ENCODE measurements at places on chromosomes 7 and 10. TPM values are rescaled to one million over a fixed set of nuclear protein-coding genes. Genes with fewer than 3 reads are reported as not detected.

- no peak for DNase-seq
Measured at GRCh38 chr10:31290386-31290785, 28.6 kb upstream of the ZEB1 start.

Gene MMD2
- 0.38 TPM for total RNA-seq

DNA sequence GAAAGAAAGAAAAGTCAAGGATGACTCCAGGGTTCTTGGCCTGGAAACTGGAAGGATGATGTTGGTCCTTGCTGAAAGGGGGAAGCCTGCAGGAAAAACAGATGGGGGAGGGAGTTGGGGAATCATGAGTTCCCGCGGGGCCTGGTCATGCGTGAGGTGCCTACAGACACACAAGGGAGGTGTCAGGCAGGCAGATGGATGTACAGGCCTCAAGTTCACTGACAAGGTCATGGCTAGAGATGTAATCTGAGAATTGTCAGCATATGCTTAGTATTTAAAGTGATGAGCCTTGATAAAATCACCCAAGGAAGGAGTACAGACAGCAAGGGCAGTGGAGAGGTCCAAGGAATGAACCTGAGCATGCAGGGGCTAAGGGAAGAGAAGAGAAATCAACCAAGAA lies 46.8 kb downstream of the DLG5 start:
- DNase-seq = no peak

Gene ATG9B
- total RNA-seq = 1.2 TPM
